Stimulated activated CD8-positive, alpha-beta memory T cell treated with anti-CD3 and anti-CD28 coated beads, Interleukin-2, amount 100 ng/mL, for 48 hours (primary cell): ENCODE measurements at places on chromosomes 6 and 20.

DNA sequence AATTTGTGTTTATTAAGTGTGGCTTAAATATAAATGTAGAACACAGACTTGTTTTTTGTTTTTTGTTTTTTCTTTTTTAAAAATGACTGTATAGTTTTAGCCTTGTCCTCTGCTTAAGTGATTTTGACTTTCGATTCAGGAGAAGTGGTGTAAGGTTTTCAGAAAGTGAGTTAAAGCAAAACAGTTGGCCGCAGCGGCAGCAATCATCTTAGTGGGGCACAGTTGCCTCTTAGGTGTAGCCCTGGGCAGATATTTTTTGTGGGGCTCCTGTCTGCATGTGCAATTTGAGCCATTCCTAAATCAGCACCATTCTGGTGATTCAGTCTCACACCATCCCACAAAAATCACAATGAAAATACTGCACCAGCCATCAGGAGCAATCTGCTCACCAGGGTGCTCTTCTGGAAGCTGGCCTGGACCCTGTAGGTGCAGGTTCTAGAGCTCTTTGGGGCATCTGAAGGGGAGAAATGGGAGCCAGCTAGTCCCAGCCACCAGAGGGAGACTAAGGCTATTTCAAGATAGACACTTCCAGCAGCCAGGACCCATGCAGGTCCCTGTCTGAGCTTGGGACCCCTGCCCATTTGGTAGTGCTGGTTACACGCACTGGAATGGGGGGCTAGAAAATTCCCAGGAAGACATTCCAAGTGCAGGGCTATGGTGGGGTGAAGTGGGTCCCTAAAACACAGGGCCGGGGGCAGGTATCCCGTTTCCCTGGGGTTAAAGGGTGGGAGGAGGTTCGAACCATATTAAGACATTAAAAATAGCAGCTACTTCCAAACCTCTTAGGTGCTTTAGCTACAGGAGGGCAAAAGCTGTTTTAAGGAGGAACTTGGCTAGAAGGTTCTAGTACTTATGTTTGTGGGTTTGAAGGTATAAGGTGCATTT is 156.6 kb downstream of the NFATC2 start:
- DNase-seq = no peak

DNA sequence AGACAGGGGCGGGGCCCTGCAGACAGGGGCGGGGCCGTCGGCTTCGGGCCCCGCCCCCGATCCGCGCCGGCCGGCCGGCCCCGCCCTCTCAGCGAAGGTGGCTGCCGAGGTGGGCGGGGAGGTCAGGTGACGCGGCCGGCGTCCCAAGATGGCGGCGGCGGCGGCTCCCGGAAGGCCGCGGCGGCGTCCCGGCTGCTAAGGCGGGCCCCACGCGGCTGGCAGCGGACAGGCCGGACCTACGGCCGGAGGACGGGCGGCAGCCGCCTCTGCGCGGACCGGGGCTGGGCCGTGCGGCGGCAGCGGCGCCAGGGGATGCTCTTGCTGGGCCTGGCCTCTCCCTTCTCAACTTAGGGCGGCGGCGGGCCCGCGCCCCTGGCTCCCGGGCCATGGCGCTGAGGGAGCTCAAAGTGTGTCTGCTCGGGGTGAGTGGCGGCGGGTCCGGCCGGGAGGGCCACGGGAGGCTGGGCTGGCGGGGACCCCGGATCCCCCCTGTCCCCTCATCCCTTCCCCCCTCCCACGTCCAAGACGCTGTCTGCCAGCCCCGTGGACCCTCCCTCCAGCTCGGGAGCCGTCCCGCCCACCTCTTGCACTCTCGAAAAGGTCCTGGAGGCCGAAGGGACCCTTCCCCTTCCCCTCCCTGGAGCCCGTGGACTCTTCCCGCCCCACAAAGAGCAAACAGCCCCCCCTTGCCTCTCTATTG is at the start of gene RAB22A:
Gene RAB22A (plus strand): TSS at position 125 of the 700 bp plus-strand sequence. CDS start 262 bp downstream, at position 387.
- peak; percentile 79 for DNase-seq

DNA sequence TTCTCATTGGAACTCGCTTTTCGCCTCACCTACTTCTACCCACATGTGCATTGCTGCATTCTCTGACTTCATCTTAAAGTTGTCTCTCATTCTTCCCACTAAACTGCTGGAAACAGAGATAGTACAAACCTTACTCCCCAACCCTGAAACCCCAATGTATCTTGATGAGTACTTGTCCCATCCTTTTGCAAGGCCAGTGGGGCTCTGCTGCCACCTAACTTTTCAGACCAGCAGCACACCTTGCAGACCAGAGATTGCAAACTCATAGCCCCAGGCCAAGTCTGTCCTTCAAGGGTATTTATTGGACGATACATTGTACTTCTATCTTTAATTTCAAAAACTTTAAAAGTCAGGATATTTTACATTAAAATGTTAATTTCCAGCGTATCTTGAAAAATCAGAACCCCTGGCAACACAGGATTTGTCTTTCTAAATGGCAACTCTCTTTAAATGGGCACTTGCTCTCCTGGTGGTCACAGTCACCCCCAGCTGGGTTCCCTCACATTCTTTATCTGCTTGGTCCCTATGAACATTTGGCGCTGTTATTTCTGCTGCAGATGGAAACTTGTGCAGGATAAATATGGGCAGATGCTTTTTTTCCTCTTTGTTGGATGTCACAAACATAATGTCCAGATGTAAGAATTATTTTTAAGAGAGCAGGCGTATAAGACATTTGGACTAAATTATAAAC is 83.9 kb downstream of the SOD2 start:
- no peak for DNase-seq

DNA sequence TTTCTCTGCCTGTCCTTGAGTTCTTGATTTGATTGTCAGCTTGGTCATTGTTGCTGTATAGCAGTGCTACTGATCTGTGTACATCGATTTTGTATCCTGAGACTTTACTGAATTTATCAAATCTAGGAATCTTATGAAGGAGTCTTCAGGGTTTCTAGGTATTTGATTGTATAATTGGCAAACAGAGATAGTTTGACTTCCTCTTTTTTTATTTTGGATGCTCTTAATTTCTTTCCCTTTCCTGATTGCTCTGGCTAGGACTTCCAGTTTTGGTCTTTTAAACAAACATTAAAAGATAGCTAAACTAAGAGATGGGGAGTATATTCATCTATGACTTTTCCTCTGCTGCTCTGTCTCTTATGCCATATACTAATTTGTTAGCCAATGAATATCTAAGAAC is 62.4 kb downstream of the NCOA7 start:
- DNase-seq = no peak

- DNase-seq = no peak
Measured at GRCh38 chr20:25054995-25055629, 2.8 kb downstream of the ACSS1 start.

DNA sequence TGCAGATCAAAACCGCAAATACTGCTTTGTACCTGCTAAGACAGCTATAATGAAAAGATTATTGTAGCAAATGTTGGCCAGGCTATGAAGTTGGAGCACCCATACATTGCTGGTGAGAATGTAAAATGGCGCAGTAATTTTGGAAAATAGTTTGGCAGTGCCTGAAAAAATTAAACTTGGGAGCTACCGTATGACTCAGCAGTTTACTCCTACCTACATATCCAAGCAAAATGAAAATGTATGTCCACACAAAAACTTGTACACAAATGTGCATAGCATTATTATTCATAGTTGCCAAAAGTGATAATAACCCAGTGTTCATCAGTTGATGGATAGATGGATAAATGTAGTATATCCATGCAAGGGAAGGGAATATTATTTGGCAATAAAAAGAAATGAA is 13.3 kb downstream of the DSTN start:
- DNase-seq = no peak

DNA sequence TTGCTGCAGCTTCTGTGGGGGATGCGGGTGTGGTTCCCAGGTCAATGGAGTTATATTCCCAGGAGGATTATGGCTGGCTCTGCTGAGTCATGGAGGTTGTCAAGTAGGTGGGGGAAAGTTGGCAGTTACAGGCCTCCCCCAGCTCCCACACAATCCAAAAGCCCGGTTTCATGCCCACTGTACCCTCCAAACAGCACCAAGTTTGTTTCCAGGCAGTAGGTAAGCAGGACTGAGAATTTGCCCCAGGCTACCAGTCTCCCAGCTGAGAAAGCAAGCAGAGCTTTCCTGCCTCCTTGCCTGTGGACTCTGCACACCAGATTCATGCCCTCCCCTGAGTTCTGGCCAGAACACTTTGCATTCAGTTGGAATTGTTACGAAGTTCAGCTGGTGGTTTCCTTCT is 578.2 kb downstream of the MEI4 start:
- no peak for DNase-seq

DNA sequence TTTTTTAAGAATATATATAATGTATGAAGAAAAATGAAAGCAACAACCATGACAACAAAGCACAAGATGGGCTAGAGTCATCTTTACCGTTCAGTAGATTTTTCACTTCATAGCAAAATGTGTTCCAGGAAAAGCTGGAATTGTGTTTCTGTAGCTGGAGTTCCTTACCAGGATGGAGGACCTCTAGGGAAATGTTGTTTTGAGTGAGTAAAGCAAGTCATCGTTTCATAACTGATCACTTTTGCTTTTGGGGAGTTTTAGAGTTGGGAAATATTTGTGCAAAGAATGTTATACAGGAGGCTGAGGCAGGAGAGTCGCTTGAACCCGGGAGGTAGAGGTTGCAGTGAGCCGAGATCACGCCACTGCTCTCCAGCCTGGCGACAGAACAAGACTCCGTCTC is 151.6 kb downstream of the SASH1 start:
- DNase-seq = no peak

- DNase-seq = no peak
Measured at GRCh38 chr20:63833776-63834490, 2.9 kb upstream of the ZBTB46 start.

- no peak for DNase-seq
Measured at GRCh38 chr20:33444797-33445560, 1.4 kb upstream of the SNTA1 start.

DNA sequence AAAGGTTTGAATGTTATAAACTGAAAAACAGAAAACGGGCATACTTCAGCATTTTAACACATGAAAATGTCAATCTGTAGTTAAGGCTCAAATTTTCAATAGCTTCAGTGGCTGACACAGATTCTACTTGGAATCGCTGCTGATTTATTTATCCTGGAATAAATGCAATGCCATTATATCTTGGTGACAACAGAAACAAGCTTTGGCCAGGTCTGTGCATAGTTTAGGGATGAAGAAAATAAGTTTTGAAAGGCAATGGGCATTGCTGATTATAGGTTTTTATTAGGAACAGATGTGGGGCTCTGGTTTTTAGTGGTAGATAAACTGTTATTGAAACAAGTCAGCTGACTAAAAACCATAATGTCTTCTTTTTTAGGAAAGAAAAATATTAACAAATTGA is 96.8 kb upstream of the SOX4 start:
- no peak for DNase-seq

GRCh38 chr6:3039384-3039783 is 28.9 kb upstream of the RIPK1 start:
- DNase-seq = no peak

DNA sequence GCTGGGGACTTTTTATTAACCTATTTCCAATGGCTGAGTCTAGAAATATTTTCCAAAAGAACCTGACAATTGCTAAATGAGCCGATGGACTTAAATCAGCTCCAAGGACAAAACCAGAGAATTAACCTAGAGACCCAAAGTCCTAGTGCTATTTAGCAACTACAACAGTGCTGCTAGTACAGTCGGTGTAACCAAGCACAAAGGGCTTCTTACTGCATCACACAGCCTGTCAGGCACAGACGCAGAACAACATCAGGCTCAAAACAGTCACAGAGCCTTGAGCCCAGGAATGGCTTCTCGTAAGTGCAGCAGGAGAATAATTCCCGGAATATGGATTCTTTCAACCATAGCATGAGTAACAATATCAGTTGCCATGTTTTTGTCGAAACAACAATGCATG is 70.0 kb downstream of the GFOD1 start:
- no peak for DNase-seq

GRCh38 chr20:39645131-39645530 is 683.0 kb downstream of the DHX35 start:
- DNase-seq = no peak

DNA sequence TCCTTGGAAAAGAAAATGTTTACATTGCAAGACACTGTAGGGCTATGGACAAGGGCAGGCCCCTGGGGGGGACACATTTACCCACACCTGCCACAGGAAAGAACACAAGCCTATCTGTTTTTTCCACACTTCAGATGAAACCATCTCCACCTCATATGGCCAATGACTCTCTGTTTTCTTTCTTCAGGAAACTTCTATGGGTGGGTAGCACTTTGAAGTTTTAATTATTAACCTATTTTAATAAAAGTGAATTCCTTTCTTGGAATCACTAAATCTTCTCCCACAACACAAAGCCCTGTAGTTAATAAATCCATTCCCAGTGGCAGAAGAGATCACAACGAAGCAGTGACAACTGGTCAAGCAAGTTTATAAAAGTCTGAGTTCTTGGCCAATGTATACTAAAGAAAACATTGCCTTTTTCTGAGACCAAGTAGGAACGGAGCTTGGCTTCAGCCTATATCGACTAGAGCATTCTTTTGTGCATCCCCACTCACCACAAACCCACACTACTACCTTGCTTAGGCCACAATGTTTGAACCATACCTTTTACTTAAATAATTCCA is 125.1 kb upstream of the CARMIL1 start:
- no peak for DNase-seq

GRCh38 chr6:37807656-37808055 is 11.9 kb upstream of the ZFAND3 start:
- DNase-seq = no peak

- no peak for DNase-seq
Measured at GRCh38 chr6:6365242-6365641, 44.8 kb upstream of the F13A1 start.

GRCh38 chr6:157762636-157763035 is 60.4 kb upstream of the SNX9 start:
- DNase-seq = no peak

DNA sequence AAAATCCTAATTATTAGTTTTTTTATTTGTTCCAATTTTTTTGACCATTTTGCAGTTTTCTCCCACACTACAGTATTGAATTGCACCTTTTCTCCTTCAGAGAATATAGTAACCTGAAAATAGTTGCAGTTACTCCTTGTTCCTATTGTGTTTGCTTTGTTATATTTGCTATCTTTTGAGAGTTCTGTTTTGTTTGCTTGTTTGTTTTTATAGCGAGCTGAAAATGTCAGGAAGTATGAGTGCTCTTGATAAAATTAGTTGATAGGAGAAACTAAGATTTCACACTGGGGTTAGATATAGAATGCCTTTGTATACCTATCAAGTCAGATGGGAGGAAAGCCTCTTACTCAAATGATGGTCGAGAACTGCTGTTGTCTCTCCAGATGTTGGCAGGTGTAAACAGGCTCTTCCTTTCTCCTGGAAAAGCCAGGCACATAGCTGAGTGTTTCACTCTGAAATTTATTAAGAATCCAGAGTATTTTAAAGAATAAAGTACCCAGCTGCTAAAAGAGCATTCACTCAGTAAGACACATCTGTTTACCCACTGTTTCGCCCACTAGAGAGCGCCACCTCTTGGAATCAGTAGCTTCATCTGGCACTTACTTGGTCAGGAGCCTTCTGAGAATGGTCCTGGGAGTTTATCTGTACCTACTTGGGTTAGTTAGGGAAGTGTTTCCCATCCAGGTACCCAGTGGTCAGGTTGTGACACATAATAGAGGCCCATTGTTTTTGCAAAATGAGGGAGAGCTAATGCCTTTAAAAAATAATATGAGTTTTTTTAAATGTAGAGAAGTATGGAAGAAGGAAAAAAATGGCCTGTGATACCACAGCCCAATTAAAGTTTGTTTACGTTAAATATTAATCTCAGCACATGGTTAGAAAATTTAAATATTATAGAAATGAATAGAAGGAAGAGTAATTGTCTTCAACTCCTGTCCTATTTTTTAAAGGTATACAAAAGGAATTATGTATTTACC is 11.2 kb downstream of the NT5DC1 start:
- DNase-seq = peak; percentile 31

- no peak for DNase-seq
Measured at GRCh38 chr6:41767112-41767833, 12.4 kb downstream of the FRS3 start.

GRCh38 chr6:126261792-126262421 is 78.0 kb upstream of the CENPW start:
- DNase-seq = no peak
